Effector memory CD8-positive, alpha-beta T cell (primary cell): ENCODE measurements at places on chromosomes 2 and 18.

- no peak for DNase-seq
These were observed 33.0 kb downstream of the ACYP2 start for GRCh38 chr2:54148391-54148790.

DNA sequence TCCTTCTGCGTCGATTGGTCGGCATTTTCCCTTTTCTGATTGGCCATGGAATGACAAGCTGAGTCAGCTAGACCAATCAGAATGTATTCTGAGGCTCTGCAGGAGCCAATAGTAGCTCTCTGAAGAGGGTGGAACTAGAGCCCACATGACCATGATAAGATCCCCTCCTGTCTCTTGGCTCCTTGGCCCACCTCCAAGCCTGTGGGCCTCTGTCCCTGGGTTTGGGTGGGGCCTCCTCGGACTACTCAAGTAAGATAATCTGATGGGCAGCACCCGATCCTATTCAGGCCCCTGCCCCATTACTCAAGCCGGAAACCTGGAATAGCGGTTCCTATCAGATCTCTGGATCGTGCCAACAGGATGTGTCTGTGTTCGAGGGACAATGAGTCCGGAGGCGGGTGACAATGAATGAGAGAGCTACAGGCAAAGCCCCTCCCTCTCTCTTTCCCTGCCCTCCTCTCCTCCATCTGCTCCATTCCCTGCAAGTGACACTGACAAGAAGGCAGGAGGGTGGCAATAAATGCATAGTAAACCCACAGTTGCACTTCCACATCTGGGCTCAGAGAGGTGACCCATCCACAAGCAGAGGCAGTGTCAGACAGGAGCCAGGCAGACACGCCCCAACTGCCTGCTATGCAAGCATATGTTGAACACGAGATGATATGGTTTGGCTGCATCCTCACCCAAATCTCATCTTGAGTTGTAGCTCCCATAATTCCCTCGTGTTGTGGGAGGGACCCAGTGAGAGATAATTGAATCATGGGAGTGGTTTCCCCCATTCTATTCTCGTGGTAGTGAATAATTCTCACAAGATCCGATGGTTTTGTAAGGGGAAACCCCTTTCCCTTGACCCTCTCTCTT is 114.7 kb downstream of the TNS1 start:
- DNase-seq = no peak

- no peak for DNase-seq
These were observed 529.9 kb upstream of the KLHL29 start for GRCh38 chr2:22855081-22855480.

DNA sequence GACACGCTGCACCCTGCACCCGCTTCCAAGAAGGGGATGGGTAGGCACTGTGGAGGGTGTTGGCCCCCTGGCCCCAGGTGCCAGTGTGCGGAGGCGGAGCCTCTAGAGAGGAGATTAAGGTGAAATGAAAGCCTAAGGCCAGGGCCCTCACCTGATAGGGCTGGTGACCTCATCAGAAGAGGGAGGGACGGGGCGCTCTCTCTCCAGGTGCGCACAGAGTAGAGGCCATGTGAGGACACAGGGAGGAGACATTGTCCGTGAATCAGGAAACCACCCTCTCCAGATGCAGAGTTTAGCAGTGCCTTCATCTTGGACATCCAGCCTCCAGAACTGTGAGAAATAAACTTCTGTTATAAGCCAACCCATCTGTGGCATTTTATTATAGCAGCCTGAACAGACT is 62.3 kb downstream of the PSMG2 start:
- no peak for DNase-seq

DNA sequence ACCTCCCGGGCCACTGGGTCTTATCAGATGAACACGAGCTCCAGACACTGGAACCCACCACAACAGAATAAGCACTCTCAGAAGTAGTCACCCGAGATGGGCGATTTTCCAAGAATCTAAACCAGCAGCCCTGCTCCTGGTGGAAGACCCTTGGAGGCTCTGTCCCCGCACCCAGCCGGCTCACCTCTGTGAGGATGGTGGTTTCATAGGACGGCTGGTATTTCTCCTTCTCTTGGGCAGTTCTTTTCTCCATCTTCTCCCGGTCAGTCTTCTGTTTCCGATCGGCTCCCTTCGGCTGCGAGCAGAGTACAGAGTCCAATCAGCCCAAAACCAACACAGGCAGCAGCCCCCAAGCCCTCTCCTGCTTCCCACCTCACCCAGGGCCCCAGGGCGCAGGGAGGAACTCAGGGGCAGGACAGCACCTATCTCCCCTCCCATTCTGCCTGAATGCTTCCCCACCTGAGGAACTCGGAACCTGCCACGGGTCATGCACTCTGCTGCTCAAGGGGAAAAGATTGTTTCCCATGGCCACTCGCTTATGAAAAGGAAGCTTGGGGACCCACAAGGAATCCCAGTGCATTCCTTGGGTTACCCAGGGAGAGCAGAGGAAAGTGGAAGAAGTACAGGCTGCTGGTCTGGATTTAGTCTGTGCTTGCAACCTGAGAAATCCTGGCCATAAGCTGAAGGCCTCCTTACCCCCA is 42.7 kb downstream of the TFCP2L1 start:
- no peak for DNase-seq

DNA sequence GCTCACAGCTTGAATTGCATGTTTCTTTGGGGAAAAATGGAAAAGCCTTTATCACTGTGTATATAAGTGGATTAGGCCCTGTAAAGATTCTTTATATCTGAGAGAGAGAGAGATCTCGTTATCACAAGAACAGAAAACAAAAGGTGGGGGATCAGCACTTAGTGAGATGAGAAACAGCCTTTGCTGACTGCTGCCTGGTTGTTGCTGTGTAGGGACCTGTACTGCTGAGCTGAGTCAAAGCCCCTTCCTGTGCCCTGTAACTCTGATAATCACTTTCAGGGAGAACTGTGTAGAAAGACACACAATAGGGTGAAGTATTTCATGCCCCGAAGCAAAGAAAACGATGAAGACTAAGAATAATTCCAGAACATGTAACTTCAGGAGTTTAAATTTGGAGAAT is 30.6 kb upstream of the FAM237A start:
- DNase-seq = no peak

- peak; percentile 29 for DNase-seq
These were observed 497.6 kb upstream of the FAM98A start for GRCh38 chr2:34096562-34097171.

- peak; percentile 32 for DNase-seq
These were observed 36.8 kb upstream of the WIPF1 start for GRCh38 chr2:174634130-174635014.

DNA sequence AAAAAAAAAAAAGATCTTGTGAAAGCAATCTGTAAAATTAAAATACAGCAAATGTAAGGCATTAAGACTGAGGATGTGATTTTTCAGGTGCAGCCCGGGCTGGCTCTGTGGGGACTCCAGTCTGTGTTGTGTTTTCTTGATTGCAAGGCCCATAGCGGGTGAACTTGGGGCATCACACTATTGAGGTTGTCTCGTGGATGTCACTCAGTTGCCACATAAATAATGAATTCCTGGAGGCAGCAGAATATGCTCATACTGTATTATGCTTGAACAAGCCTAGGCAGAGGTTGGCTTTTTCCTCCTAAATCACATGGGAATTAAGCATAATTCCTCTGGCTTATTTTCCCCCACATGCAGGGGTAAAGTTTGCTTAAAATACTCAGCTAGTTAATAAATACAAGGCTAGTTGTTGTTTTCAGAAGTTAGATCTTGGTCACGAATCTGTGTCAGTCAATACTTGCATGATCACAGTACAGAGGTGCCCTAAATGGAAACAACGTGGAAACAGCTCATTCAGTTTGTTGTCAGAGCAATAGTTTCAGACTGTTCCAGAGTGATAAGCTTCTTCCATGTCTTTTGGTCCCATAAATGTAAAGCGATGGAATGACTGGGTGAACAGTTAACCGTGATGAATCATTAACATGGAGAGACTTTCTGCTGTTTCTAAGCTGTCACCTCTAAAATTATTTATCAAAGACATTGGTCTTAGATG is 16.4 kb downstream of the GEMIN6 start:
- no peak for DNase-seq

DNA sequence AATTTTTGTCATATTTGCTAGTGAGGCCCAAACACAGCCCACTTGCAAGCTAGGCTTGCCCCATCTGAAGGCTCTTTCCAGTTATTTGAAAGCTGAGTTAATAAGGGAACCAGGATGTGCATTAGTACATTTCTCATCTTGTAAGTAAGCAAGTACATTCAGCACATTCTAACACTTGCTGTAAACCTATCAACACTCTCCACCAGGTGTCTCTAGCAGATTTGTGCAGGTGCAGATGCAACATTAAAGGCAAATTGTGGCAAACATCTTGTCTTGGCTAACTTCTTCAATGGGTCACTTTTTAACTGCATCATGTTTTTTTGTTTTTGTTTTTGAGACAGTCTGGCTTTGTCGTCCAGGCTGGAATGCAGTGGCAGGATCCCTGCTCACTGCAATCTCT is 25.3 kb upstream of the MFSD6 start:
- peak; percentile 37 for DNase-seq

DNA sequence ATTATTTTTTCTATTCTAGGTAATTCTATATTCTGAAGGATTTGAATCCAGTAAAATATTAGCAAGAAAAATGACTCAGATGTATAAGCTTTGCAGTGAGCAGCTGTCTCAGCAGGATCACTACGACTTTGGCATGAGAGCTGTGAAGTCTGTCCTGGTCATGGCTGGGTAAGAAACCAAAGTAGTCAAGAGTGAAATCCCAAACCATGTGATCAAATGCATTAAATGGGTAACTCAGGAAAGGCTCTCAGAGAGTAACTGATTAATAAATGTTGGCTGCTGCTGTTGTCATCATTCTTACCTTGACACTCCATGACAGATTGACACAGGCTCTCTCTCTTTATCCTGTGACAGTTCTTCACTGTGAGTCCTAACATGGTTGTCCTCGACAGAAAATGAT is 124.1 kb downstream of the DNAH6 start:
- DNase-seq = no peak

DNA sequence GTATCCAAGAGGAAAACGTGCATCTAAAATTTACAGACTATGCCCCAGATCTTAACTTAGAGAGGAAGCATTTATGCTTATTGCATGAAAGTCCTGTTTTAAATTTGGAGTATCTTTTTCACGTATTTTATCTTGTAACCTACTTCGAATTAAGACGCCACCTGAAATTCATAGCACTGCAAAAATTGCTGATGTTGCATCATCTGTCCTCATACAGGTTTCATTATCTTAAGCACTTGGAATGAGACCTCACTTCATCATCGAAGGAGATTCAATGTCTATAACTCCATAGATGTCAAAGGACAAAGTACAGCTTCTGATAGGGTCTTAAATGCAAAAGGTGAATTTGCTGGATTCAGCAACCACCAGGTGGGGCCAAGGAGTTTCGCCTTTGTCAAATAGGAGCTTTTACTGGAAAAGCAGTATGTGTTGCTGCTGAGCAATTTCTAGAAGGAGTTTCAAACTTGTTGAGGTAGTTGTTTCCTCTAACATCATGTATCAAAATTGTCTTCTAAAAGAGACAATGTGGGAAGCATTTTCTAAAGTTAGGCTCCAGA is 106.4 kb upstream of the CCDC85A start:
- DNase-seq = no peak

GRCh38 chr18:44543387-44543786 is 137.3 kb upstream of the SETBP1 start:
- DNase-seq = no peak

DNA sequence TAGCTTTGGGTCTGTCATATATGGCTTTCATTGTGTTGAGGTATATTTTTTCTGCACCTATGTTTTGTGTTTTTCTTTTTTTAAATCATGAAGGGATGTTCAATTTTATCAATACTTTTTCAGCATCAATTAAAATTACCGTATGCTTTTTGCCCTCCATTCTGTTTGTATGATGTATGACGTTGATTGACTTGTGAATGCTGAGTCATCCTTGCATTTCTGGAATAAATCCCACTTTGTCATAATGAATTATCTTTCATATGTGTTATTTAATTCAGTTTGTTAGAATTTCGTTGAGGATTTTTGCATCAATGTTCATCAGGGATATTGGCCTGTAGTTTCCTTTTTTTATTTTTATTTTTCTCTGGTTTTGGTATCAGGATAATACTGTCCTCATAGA is 790.9 kb downstream of the TMEM182 start:
- no peak for DNase-seq

- peak; percentile 41 for DNase-seq
These were observed 160.3 kb downstream of the INO80D start for GRCh38 chr2:205925373-205926337.
